ENCODE measurements at places on chromosomes 1 and 21.

DNA sequence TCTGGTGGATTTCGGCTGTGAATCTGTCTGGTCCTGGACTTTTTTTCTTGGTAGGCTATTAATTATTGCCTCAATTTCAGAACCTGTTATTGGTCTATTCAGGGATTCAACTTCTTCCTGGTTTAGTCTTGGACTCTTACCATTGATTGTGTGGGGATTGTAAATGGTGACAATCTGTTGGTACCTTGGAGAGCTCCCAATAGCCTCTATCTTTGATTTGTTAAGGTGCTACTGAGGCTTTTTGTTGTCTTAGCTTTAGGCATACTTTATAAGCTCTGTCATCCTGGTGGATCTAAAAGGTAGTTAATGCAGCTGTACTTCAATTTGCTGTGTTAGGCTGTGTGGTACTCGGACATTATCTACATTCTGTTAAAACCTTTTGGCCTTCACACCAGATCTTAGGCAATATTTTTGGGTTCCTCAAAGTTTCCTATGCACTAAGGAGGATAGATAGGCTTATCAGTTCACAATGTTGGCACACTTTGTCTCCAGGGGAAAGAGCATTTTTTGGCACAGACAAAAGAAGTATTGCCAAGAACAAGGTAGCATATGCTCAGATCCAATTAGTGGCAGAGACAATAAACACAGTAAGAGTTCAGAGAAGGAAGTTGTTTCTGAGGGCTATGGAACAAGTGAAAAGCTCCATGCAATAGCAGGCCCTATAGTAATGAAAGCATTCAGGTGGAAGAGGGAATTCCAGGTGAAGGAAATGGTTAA is 230.4 kb downstream of the PDE4B start:
- no peak for DNase-seq

- no peak for DNase-seq
These were observed 5.3 kb downstream of the ARF1 start for GRCh38 chr1:228087771-228088251.

GRCh38 chr1:7117399-7118281 is 332.4 kb downstream of the CAMTA1 start:
- no peak for DNase-seq

DNA sequence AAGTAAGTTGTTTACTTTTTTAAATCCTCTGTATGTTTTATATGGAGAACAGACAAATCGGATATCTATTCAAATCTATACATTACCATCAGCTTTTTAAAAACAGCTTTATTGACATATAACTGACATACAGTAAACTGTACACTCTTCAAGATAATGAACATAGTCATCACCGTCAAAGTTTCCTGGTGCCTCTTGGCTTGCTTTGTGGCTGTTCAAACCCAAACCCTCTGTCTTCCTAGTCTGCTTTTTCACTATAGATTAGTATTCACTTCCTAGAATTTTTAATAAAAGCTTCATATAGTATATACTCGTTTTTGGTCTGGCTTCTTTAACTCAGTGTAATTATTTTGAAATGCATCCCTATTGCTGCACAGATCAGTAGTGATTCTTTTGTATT is 56.4 kb upstream of the TPTE start:
- DNase-seq, result no peak

DNA sequence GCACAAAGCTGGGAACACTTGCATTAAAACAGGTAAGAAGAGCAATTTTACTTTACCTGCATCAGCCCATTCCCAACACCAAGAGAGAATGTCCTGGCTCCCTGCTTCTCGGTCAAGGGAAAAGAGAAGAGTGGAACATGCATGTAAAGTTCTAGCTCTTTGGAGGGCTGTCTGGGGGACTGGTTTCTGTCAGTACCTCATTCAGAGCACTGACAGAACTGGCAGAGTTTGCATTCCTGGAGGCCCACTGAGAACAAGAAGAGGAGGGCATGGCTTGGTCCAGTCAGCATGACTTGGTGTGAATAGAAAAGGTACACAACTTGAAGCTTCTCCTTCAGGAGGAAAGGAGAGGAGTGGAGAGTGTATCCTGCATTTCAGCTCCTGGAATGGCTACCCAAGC is 83.9 kb downstream of the LRRC7 start:
- DNase-seq, result no peak

- no peak for DNase-seq
These were observed 10.8 kb upstream of the RGL1 start for GRCh38 chr1:183794088-183794487.

DNA sequence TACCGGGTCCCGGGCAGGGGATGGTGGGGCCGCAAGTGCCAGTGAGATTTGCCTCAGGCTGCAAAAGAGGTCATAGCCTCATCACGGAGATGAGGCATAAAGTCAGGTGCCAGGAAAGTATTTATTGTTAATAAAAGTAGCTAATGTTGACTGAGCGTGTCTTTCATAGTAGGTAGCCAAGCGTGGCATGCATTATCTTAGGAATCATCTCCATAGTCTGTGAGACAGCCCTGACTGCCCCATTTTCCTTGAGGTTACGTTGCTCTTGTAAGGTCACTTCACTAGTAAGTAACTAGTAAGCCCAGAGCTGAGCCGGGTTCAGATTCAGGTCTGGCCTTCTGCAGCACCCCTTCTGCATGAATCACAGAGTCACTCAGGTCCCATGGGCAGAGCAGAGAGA is 174.2 kb downstream of the CAMTA1 start:
- DNase-seq, result no peak

- no peak for DNase-seq
These were observed 3.9 kb downstream of the DMRTA2 start for GRCh38 chr1:50419192-50419906.

GRCh38 chr1:162353078-162353477 is 23.6 kb downstream of the SPATA46 start:
- no peak for DNase-seq

DNA sequence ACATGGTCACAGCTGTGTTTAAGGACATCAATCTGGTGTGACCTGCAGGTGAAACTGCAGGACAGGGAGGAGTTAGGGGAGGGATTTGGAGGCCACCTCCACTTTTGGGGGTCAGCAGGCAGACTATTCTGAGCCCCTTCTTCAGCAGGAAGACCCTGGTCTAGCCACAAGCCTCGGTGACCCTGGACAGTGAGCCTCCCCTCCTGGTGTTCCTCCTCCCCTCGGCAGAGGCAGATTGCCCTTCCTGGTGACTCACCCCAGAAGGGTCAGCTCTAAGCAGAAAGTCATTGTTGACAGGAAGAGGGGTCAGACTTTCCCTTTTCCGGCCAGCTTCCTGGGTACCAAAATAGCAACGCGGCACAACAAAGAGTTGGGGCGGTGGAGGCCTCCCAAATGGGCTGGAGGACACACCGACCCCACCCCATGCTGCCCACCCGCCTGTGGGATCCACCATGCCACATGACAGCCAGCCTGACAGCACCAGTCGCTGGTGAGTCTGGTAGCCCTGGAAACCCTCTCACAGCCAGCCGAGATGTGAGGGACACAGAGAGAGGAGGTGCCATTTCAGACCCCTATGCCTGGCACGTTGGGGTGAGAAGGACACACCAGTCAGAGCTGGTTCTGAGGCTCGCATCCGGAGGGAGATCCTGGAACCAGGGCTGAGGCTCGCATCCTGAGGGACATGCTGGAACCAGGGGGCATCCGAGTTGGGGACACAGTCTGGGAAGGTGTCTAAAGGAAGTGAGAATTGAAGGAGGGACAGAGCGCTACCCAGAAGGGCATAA is 14.7 kb upstream of the CSF1 start:
- no peak for DNase-seq

DNA sequence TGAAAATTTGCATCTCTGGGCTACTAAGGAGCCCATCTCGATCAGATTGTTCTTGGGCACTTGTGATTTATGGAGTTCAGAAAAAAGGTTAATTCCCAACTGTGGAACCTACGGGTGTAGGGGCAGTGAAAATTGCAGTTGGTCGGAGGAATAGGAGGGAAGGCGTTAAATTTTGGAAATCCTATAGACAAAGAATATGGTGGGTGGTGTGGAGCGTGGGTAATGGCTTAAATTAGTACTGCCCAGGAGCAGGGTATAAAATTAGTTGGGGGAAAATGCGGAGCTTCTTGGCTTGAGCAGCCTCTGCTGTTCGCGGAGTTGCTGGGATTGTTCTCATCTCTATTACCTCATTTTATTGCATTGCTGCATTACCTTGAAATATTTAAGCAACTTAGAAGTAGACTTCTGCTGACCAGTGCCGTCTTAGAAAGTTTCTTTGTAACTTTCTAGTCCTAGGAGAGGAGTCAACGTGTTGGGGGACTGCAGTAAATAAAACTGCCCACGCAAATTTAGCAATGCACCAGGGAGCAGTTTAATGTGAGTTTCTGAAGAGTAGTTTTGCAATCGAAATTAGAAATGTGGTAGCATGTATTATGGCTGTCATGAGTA is 514 bp downstream of the S1PR1 start:
- no peak for DNase-seq

- DNase-seq, result no peak
These were observed 95.0 kb downstream of the SGIP1 start for GRCh38 chr1:66628926-66629325.

GRCh38 chr1:171251042-171251951 is 3.0 kb downstream of the FMO1 start:
- DNase-seq, result peak; percentile 21

DNA sequence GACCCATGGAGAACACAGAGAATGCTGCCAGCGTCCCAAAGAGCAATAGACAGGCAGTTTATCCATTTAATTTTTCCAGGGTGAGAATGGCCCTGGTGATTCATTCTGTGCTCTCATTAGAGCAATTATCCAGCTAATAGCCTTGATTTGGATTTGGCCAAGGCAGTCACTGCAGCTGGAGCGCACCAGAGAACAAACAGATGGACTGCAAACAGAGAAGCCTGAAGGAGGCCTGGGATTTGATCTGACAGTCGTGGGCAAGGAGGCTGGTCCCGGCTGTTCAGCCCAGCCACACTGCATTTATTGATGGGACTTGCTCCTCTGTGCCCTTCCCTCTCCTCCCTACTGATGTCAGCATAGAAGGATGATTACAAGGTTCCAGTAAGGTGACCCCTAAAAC is 353.9 kb upstream of the C1orf174 start:
- no peak for DNase-seq

- DNase-seq, result peak; percentile 75
These were observed 215.4 kb downstream of the OLFM3 start for GRCh38 chr1:101781201-101781831.

DNA sequence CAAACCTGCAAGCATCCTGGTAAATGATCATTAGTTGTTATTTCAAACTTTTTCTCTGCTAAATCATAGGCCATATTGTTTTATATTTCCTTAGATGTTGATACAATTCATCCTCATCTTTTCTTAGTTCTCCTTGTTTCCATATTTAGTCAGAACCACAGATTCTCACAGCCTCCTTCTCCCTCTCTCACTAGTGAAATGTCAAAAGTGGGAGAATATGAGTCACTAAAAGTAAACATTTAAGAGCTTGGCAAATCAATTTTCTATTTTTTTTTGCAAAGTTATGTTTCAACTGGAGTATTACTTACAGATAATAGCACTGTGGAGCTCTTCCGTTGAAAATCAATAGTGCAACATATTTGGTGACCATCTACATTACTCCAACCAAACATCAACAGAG is 308.8 kb downstream of the COL11A1 start:
- DNase-seq, result no peak

DNA sequence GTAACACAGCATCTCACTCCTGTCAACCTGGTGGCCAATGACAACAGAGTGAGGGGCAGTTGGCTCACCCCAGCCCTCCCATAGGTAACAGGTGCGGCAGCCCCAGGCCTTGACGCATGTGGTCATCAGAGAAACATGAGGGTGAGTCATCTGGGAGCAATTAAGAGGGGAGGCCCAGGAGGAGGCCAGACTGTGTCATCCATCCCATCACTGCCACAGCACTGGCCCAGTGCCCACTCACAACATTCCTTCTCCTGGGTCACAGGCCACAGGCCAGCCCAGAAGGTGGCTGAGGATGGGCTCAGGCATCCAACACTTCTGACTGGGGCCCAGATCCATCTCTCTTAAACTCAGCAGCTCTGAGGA is 17.1 kb downstream of the TEX35 start:
- DNase-seq, result no peak

DNA sequence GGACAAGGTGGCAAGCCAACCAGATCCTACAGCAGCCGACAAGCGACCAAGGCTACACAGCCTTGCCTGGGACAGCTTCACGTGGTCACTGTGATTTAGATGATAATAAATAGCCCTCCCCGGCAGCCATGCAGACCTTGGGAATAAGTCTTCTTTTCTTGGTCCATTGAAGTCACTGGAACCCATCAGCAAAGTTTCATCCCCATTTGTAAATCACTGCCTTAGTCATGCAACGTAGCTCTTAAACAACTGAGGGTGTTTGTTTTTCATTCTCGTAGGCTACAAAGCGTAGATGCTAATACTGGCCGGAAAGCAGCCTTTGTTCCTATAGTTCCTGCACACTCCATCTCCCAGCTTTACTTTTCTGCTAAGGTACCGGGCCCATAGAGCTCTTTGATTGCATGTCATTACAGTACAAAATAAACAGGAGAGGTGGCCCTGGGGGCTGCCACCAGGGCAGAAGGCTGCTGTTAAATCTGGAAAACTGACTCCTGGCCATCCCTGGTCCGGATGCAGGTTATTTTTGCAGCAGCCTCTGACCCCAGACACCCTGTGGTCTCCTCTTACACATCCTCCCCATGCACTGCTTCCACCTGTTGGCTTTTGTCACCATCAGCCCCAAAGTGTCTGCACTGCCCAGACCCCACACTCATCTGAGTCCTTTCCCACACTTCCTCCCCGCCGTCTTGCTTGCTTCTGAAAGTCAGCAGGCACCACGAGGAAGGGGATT is 105.5 kb downstream of the TOMM20 start:
- no peak for DNase-seq

GRCh38 chr1:98342566-98342965 is 319.0 kb upstream of the SNX7 start:
- DNase-seq, result no peak

Data from NCI-H2107 (cell line).